ENCODE measurements at places on chromosomes 5 and 9. TPM values are rescaled to one million over a fixed set of nuclear protein-coding genes. Genes with fewer than 3 reads are reported as not detected.

DNA sequence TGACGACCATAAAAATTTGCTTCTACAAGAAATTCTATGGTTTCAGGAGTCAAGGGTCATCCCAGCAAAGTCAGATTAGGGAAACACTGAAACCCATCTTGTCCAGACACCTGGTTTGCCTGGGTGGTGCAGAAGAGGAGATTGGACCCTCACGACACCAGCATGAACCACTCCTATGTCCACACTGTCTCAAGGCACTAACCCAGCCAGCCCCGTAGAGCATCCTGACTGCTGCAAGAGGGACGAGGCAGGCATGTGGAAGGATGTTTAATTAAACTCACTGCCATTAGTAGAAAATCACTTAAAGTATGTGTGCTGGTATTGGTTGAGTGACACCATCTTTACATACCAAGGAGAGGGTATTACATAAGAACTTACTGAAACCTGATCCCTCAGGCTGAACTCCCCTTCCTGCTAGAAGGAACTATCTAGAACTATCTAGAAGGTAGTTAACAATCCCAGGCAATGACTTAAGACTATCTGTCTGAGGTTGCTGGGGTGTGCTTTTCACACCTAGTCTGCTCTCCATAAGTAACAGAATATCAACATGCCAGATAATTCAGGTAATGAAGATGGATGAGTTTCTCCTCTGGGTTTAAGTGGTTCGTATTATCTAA is 93.6 kb downstream of the SEMA6A start:
- no peak overlapping the region for H3K4me3 ChIP-seq
- H3K36me3 ChIP-seq: peaks cover 9% of the 10 kb centered on the region
- no peak for DNase-seq
- no peak overlapping the region for H3K27ac ChIP-seq
- no peaks in the 10 kb centered on the region for H3K27me3 ChIP-seq
- H3K4me1 ChIP-seq: no peaks in the 10 kb centered on the region

DNA sequence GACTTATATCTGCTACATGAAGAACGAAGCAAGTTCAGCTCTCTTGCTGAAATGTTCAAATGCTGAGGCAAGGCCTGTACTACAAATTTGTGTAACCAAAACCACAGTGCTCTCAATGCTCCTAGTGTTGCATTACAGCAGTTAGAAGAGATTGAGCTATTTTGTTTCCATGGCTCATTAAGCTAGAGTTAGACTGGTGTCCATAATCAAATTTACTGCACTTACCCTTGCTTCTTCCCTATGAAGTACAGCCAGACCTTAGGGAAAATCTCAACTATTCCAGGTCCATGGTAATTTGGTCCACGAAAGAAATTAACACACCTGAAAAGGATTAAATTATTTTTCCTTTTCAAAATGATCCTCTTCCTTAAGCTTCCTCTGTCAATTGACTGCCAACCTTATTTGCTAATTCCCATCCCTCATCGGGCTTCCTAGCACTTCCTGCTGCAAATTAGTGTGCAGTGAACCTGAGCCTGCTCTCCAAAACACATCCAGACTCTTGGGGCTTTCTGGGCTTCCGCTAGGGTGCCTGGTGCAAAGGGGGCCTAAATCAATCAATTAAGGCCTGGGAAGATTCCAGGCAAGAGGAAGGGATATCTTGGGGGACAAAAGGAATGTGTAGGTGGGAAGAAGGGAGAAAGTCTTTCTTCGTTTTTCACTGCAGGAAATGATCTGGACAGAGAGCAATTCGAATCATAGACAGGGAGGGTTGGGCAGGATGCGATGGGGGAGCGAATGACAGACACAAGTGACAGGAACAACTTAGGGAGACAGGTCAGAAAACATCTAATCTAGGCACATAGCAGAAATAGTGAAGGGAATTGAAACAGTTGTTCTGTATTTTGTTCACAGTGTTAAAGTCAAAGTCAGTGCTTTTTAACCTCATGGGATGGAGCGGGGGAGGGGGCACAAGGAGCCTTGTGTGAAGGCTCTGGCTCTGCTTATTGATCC is 542.4 kb downstream of the RAB3C start:
- H3K36me3 ChIP-seq: no peaks in the 10 kb centered on the region
- H3K4me3 ChIP-seq: no peak overlapping the region
- H3K27ac ChIP-seq: peak overlapping the region; percentile 99

- H3K4me3 ChIP-seq: no peak overlapping the region
- no peaks in the 10 kb centered on the region for H3K36me3 ChIP-seq
Observed at GRCh38 chr5:68033029-68033428, 182.5 kb upstream of the PIK3R1 start.

DNA sequence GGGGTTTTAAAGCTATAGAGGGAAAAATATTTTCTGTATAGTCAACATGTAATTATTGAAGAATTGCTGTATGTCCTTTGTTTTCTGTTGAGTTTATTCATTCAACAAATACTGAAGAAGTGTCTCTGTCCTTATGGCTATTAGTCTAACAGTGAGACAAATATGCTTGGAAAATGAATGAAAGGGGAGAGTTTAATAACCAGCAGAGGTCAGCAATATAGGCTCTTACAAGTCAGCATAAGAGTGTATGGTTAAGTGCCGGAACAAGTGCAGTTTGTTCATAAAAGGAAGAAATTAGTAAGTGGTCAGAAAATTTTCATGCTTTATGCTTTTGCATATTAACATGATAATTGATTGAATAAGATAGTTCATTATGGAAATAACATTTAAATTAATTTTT is 3.6 kb downstream of the SCAMP1 start:
- H3K27ac ChIP-seq: no peak overlapping the region
- H3K36me3 ChIP-seq: no peaks in the 10 kb centered on the region
- peaks cover 38% of the 10 kb centered on the region for H3K4me1 ChIP-seq
- H3K4me3 ChIP-seq: no peak overlapping the region

GRCh38 chr5:118967059-118967508 is 21.3 kb downstream of the DTWD2 start:
- H3K4me1 ChIP-seq: peaks cover 13% of the 10 kb centered on the region
- no peak overlapping the region for H3K4me3 ChIP-seq
- H3K27me3 ChIP-seq: no peaks in the 10 kb centered on the region
- DNase-seq: no peak

GRCh38 chr9:76216161-76216649 is 178.0 kb downstream of the RFK start:
- no peak overlapping the region for H3K27ac ChIP-seq
- H3K36me3 ChIP-seq: no peaks in the 10 kb centered on the region
- H3K4me1 ChIP-seq: no peaks in the 10 kb centered on the region

DNA sequence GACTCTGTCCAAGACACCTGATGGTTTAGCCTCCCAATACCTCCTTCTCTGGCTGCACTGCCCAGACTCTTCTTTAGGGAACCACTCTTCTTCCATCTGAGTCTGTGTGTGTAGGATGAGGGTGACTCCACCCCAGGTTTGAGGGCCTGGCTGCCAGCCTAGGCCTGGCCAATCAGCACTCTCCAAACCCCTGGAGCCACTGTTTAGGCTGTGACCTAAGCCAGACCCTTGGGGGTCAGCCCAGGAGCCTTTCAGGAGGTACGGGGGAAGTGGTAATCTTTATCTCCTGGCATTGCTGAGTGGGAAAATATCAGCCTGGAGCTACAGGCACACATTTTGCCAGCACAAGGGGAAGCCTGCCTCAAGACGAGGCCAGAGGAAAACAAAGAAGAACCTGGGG is 6.2 kb upstream of the ERGIC1 start:
- H3K36me3 ChIP-seq: no peaks in the 10 kb centered on the region
- DNase-seq: no peak
- H3K4me3 ChIP-seq: no peak overlapping the region
- H3K27ac ChIP-seq: no peak overlapping the region
- no peaks in the 10 kb centered on the region for H3K27me3 ChIP-seq

GRCh38 chr5:174459071-174459702 is 265.2 kb upstream of the MSX2 start:
- no peaks in the 10 kb centered on the region for H3K36me3 ChIP-seq
- H3K27ac ChIP-seq: no peak overlapping the region
- no peak for DNase-seq
- H3K4me1 ChIP-seq: no peaks in the 10 kb centered on the region
- no peaks in the 10 kb centered on the region for H3K27me3 ChIP-seq

GRCh38 chr9:93265301-93265971 is 81.5 kb downstream of the WNK2 start:
- H3K27me3 ChIP-seq: no peaks in the 10 kb centered on the region
- H3K36me3 ChIP-seq: no peaks in the 10 kb centered on the region
- no peak overlapping the region for H3K4me3 ChIP-seq
- peaks cover 23% of the 10 kb centered on the region for H3K4me1 ChIP-seq

LRRC26 gene
- total RNA-seq: not detected

RASGRF2 gene
- 9.2 TPM for total RNA-seq

PANK3 gene
- total RNA-seq: 38.7 TPM

SPATA31A3 gene
- not detected for total RNA-seq

TIFAB gene
- not detected for total RNA-seq

PDLIM4 gene
- total RNA-seq: 6.0 TPM

PCDHGA11 gene
- total RNA-seq: 9.5 TPM

WNT8A gene
- not detected for total RNA-seq

MBLAC2 gene
- 7.4 TPM for total RNA-seq

GPR150 gene
- total RNA-seq: not detected
